Activated naive CD4-positive, alpha-beta T cell treated with anti-CD3 and anti-CD28 coated beads, Interleukin-2, amount 10 ng/mL, durations not matched to agents 7 days and 5 days (primary cell): ENCODE measurements at places on chromosomes 7 and 10.

DNA sequence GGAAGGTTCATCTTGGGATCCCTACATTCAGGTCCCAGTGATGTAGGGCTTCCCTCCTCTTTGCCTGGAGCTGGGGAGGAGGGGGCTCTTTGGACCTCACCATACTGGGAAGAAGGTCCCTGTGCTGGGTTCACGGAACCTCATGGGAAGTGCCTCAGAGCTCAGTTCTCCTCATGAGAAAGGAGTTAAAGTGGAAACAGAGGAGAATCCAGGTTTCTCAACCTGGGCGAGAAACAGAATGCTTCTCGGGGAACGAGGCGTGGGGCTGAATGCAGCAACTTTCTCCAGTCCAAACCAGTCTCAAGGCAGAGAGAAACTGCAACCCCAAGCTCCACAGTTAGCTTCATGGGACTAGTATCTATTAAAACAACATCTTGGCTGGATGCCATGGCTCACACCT is 382.7 kb upstream of the FOXK1 start:
- no peak overlapping the region for H3K4me3 ChIP-seq
- no peaks in the 10 kb centered on the region for H3K36me3 ChIP-seq
- H3K27me3 ChIP-seq = no peaks in the 10 kb centered on the region
- DNase-seq = no peak
- H3K4me1 ChIP-seq = no peaks in the 10 kb centered on the region

DNA sequence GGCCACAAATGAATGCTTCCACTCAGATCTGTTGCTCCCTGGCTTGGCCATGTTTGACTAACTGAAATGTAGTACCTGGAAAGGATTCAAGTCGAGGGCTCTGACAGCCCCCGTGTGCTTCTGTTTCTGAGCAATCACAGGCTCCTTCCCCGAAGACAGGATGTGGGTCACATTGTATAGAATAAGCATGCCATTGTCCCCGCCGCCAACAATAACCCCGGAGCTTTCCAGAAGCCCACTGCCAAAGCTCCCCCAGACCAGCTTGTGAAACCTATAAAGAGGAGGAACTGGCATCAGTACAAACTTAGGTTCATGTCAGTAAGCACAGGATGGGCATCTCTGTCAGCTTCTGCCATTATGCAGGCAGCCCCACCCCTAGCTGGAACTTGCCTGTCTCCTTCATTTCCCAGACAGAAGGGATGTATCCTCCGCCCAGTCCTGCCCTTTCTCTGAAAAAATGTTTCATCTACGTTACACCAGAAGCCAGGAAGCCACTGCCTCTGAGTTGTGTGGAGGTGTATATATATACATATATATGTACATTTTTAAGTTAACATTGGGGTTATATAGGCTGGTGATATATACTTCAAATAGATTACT is 10.3 kb downstream of the SEC31B start:
- peak; percentile 83 for DNase-seq
- H3K4me1 ChIP-seq = peaks cover 92% of the 10 kb centered on the region
- no peaks in the 10 kb centered on the region for H3K27me3 ChIP-seq
- H3K4me3 ChIP-seq = peak overlapping the region; percentile 79

GRCh38 chr10:65550761-65551160 is 1375.1 kb upstream of the LRRTM3 start:
- no peak overlapping the region for H3K4me3 ChIP-seq
- no peak for DNase-seq
- no peaks in the 10 kb centered on the region for H3K27me3 ChIP-seq
- no peaks in the 10 kb centered on the region for H3K36me3 ChIP-seq
- no peaks in the 10 kb centered on the region for H3K4me1 ChIP-seq

GRCh38 chr7:146443102-146443501 is 326.5 kb downstream of the CNTNAP2 start:
- H3K27ac ChIP-seq = no peak overlapping the region
- H3K4me3 ChIP-seq = no peak overlapping the region
- no peaks in the 10 kb centered on the region for H3K36me3 ChIP-seq
- DNase-seq = no peak
- H3K27me3 ChIP-seq = no peaks in the 10 kb centered on the region
- H3K4me1 ChIP-seq = no peaks in the 10 kb centered on the region

GRCh38 chr7:93551063-93551895 is 23.2 kb downstream of the CALCR start:
- H3K27ac ChIP-seq = no peak overlapping the region
- DNase-seq = no peak
- H3K27me3 ChIP-seq = no peaks in the 10 kb centered on the region
- no peaks in the 10 kb centered on the region for H3K4me1 ChIP-seq
- no peaks in the 10 kb centered on the region for H3K36me3 ChIP-seq

GRCh38 chr10:132574783-132575319 is 37.3 kb downstream of the INPP5A start:
- H3K36me3 ChIP-seq = no peaks in the 10 kb centered on the region
- no peak for DNase-seq
- H3K27me3 ChIP-seq = peaks cover 20% of the 10 kb centered on the region
- peaks cover 21% of the 10 kb centered on the region for H3K4me1 ChIP-seq
- H3K4me3 ChIP-seq = no peak overlapping the region

DNA sequence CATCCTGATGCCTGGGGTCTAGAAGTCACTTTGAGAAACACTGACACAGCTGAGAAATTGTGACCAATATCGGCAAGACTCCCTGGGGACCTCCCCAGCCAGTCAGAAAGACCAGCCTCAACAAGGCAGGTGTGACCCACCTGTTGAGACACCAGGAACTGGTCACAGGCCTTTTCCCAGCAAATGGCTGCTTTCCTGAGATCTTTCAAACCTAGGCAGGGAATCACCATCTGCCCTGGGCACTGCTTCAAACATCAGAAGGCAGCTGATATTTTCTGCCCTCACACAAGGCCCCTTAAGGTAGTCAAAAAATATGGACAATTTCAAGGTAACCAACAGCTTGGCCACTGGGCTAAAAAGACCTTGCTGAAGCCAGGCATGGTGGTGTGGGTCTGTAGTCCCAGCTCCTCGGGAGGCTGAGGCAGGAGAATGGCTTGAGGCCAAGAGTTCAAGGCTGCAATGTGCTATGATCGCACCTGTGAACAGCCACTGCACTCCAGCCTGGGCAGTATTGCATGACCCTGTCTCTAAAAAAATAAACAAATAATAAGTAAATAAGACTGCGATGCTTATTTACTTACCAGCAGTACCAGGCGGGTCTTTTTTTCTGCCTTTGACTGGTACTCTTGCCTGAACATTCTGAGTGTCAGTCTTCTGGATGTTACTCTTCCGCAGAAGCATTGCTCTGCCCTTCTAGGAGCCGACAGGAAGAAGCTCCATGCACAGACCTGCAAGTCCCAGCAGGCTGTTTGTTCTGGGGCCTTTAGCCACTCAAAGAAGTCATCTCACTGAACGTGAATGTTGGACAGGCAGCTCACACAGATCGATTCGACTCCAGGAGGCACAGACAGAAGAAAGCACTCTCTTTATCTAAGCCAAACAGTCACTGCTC is 59.7 kb downstream of the SORBS1 start:
- H3K27ac ChIP-seq = no peak overlapping the region
- DNase-seq = no peak
- H3K4me3 ChIP-seq = no peak overlapping the region
- peaks cover 25% of the 10 kb centered on the region for H3K27me3 ChIP-seq
- no peaks in the 10 kb centered on the region for H3K36me3 ChIP-seq

DNA sequence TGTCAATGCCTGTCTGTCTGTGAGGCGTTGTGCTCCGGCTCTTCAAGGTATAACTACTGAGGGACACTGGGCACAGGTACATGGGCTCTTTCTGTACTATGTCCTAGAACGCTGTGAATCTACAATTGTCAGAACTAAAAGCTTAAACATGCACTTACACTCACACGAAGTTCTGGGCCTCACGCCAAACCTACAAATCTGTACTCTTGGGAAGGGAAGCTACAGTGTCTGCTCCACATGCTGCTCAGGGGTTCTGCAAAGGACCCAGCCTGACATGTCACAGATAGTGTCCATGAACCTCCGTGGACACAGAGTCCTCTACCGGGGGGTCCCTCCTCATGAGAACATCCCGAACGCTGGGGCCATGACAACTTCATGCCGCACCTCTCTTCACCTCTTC is 268.7 kb downstream of the WDR37 start:
- H3K27me3 ChIP-seq = peaks cover 15% of the 10 kb centered on the region
- no peak overlapping the region for H3K4me3 ChIP-seq
- peaks cover 6% of the 10 kb centered on the region for H3K4me1 ChIP-seq
- H3K36me3 ChIP-seq = no peaks in the 10 kb centered on the region
- no peak overlapping the region for H3K27ac ChIP-seq

DNA sequence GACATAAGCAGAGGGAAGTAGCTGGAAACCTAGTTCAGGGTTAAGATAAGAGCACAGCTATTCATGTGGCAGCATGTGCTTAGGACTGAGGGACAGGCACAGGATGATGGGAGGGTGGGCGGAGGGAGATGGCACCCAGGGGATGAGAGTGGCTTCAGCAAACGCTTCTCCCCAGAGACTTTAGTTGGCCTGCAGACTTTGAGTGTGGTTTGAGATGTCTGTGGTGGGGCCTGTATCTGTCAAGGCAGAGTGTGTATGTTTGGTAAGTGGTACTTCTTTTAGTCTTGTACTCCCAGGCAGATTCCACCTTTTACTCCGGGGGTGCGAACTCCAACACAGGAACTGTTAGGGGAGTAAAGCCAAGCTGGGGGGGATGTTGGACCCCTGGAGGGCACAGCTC is 88.9 kb downstream of the WDFY4 start:
- H3K4me3 ChIP-seq = no peak overlapping the region
- no peaks in the 10 kb centered on the region for H3K4me1 ChIP-seq
- H3K27ac ChIP-seq = no peak overlapping the region
- H3K36me3 ChIP-seq = no peaks in the 10 kb centered on the region
- DNase-seq = no peak
- H3K27me3 ChIP-seq = no peaks in the 10 kb centered on the region

- no peaks in the 10 kb centered on the region for H3K27me3 ChIP-seq
- no peak overlapping the region for H3K27ac ChIP-seq
- DNase-seq = no peak
- H3K4me3 ChIP-seq = no peak overlapping the region
- H3K36me3 ChIP-seq = peaks cover 21% of the 10 kb centered on the region
Measured at GRCh38 chr7:99121496-99122021, 22.3 kb downstream of the SMURF1 start.

DNA sequence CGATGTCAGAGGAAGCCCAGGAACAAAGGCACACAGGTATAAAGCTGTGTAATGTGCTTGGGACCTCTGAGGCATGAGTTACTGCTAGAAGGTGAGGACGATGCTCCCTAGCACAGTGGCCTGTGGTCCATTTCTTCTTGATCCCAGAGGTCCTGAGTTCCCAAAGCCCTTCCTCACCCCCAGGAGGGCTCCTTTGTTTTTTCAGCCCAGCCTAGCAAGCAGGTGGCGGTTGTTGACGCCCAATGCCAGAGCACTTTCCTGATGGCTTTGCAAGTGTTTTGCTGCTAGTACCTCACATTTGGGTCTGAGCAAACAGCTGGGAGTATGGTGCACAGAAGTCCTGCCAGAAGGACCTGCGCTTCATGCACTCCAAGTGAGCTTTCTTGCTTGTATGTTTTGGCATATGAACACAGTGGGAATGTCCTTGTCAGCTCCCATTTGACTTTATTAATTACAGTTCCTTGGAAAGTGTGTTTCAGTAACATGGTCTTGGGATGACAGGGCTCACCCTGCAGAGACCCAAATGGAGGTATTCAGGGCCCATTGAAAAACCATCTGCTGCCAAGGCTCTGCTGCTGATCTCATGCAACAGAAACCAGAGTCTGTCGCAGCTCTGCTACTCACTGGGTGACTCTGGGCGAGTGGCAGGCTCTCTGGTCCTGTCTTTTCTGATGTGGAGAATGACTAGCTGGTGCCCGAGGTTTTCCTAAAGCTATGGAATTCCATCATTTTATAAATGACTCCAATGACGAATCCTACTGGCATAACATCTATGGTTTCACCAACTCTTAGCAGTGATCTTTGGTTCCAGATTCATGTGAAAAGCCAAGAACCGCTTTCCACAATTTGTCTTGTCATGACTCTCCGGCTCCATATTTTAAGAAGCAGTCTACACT is 134.9 kb downstream of the ARID5B start:
- peaks cover 63% of the 10 kb centered on the region for H3K36me3 ChIP-seq
- no peak for DNase-seq
- peaks cover 84% of the 10 kb centered on the region for H3K4me1 ChIP-seq
- H3K4me3 ChIP-seq = no peak overlapping the region
- H3K27ac ChIP-seq = peak overlapping the region; percentile 92

GRCh38 chr10:38038107-38038931 is 27.8 kb downstream of the ZNF33A start:
- peak overlapping the region; percentile 60 for H3K4me3 ChIP-seq
- H3K27me3 ChIP-seq = no peaks in the 10 kb centered on the region
- H3K4me1 ChIP-seq = peaks cover 22% of the 10 kb centered on the region
- peaks cover 76% of the 10 kb centered on the region for H3K36me3 ChIP-seq
- DNase-seq = no peak
- H3K27ac ChIP-seq = peak overlapping the region; percentile 93

GRCh38 chr7:5591278-5591874 is 167.7 kb upstream of the TNRC18 start:
- H3K4me3 ChIP-seq = no peak overlapping the region
- H3K36me3 ChIP-seq = no peaks in the 10 kb centered on the region
- peaks cover 84% of the 10 kb centered on the region for H3K27me3 ChIP-seq
- no peak for DNase-seq

DNA sequence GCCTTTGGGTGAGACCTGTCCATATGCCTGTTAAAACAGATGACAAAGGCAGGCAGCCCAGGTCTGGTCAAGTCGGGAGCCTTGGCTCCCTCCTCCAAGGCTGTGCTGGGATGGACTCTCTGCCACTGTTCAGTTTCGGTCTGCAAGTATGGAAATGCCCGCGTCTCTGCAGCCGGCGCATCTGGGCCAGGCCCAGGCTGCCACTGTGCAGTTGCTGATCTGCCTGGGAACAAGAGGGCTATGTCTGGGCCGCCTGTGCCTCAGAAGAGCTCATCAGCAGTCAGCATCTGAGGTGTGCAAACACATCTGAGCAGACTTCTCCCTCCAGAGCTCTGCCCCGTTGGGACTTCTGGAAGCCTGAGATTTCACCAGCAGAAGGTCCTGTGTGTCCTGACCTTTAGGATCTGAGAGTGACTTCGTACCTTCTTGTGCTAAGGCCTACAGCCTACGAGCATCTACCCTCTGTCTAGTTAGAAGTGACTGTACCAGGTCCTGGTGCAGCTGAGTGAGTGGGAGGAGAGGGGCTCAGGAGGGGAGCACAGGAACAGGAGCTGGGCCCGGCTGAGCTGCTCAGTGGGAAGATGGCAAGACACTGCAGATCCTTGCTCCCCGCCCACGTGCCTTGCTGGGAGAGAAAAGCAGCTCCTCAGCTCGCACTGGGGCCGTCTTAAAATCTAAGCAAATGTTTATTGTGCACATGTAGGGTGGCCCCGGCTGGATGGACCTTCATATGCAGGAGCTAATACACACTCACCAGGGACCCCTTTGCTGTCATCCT is 50.9 kb downstream of the DOCK1 start:
- H3K27me3 ChIP-seq = no peaks in the 10 kb centered on the region
- no peaks in the 10 kb centered on the region for H3K4me1 ChIP-seq
- H3K4me3 ChIP-seq = no peak overlapping the region
- no peak overlapping the region for H3K27ac ChIP-seq
- H3K36me3 ChIP-seq = no peaks in the 10 kb centered on the region

GRCh38 chr7:134368851-134369544 is 52.3 kb upstream of the SLC35B4 start:
- no peaks in the 10 kb centered on the region for H3K36me3 ChIP-seq
- H3K27me3 ChIP-seq = peaks cover 14% of the 10 kb centered on the region
- H3K27ac ChIP-seq = no peak overlapping the region
- H3K4me1 ChIP-seq = no peaks in the 10 kb centered on the region
- no peak overlapping the region for H3K4me3 ChIP-seq
- DNase-seq = no peak
